ENCODE measurements at places on chromosomes 7 and 10.

- DNase-seq: no peak
Measured at GRCh38 chr7:155670521-155670920, 26.1 kb downstream of the RBM33 start.

DNA sequence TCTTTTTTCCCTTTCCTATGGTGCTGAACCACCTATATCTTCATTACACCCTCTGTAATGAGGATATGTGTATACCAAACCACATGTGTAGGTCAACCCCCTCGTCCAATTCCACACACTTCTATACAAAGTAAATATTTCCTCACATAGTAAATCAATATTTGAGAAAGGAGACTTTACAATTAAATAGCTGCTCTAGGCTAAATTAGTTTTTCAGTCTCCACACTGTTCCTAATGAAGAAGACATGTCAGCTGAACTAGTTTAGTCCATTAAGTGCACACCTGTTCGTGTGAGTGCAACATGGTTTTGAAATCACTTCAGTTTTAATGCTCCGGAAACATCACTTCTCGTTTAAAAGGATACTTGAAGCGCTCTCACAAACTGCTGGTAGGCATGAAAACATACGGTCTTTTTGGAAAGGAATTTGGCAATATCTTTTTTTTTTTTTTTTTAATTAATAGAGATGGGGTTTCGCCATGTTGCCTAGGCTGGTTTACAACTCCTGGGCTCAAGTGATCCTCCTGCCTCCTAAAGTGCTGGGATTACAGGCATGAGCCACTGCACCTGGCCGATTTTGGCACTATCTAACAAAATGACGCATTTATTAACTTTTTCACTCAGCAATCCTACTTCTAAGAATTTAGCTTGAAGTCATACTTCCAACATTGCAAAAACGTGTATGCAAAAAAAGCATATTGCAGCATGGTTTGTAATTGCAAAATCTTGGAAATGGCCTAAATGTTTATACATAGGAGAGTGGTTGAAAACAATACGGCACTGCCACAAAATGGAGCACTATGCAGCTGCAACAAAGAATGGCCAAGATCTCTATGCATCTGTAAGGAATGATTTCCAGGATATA, 2.1 kb upstream of the XRCC2 start:
- no peak for DNase-seq

GRCh38 chr10:129440722-129441316, 26.2 kb upstream of the MGMT start:
- DNase-seq: no peak

- no peak for DNase-seq
Measured at GRCh38 chr10:117819304-117819703, 227.4 kb downstream of the RAB11FIP2 start.

- DNase-seq: no peak
Measured at GRCh38 chr10:127322286-127322685, 125.9 kb upstream of the INSYN2A start.

DNA sequence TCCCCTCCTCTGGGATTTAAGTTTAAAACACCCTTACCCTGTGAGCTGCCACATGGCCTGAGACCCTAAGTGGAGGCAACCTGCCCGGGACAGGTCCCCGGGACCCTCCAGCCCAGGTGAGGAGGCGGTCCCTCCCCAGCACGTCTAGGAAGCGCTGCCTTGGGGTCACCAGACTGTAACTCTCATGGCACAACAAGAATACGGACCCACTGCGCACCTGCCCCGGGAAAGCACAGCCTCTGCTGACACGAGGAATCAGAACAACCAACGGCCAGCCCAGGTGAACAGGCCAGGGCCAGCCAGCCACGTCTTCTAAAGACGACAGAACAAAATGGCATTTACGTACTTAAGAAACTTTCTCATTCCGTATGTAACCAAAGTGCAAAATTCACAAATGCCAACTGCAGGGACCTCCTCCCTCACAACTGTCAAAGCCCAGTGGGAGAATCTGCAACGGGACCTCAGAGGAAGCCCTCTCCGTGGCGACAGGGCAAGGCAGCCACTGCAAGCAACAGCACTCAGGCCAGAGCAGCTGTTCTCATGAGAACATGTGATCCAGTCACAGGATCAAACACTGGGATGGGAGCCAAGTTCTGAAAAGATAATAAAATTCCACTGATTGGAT, 208.4 kb downstream of the DIP2C start:
- DNase-seq: no peak

- DNase-seq: no peak
Measured at GRCh38 chr10:105797234-105797890, 1156.3 kb downstream of the SORCS3 start.
